Testis (tissue), 5 donors: ENCODE measurements at places on chromosomes 1 and 21.

- DNase-seq, result peak; percentile 26
Observed at GRCh38 chr1:2927393-2928360, 93.6 kb upstream of the ACTRT2 start.

- DNase-seq, result no peak
Observed at GRCh38 chr1:221708076-221708571, 33.8 kb downstream of the DUSP10 start.

GRCh38 chr1:47228644-47229030 lies 3.4 kb downstream of the TAL1 start:
- DNase-seq, result no peak

DNA sequence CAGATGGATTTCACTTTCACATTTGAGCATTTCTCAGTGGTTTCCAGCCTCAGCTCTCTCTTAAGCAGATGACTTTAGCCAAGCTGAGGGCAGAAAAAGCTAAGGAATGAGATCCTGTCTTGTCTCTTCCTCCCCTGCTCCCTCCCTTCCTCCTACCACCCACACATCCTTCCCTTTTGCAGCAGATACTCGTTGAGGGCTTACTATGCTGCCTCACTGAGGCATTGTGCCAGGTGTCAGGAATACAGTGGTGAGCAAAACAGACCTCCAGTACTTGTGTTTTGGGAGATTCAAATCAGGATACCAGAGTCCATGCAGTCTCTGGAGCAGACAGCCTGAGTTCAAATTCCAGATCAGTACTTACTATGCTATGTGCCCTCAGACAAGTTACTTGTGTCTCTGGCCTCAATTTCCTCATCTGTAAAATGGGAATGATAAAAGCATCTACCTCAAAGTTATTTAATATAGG lies 43.2 kb downstream of the KIF26B start:
- DNase-seq, result no peak
